ENCODE measurements at places on chromosomes 1 and 21. TPM values are rescaled to one million over a fixed set of nuclear protein-coding genes. Genes with fewer than 3 reads are reported as not detected.

The CELA2A gene
- 0.67 TPM for total RNA-seq

The B3GALT2 gene
- total RNA-seq = 3.2 TPM

The FBLIM1 gene
- total RNA-seq = 78.3 TPM

The FAM131C gene
- 1.4 TPM for total RNA-seq

DNA sequence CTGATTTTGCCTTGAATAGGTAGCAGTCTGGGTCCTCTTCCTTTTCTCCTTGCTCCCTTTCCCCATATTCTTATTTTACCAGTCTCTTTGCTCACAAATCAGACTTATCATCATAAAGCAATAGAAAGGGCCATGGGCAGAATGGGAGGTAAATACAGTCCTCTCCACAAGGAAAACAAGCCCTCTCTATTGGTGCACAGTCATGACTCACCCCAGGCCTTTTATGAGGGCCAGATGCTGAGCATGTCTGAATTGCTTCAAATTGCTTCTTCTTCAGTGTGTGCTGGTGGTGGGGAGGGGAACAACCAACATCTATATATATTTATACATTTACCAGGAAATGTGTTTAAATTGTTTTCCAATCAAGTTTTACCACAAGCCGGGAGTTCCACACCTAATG, 75.2 kb downstream of the GFI1 start:
- no peak overlapping the region for H3K4me3 ChIP-seq
- no peaks in the 10 kb centered on the region for H3K27me3 ChIP-seq
- DNase-seq = no peak
- no peak overlapping the region for H3K27ac ChIP-seq

DNA sequence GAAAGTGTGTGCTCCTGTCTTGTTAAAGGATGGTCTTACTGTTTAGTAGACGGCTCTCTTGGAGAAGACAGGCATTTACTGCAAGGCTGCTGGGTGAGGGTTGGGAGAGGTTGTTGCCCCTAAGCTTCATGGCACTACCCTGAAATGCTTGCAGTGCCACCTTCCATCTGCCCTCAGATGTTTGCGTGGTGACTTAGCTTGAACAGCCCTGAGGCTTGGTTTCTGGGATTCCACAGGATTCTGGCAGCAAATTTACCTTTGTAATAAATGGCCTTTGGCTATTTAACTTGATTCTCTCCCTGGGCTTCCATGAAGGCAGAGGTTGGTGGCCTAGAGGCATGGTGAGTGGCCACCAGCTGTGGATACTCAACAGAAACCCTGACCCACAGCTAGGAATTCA, 11.6 kb downstream of the MTARC1 start:
- H3K4me1 ChIP-seq = peaks cover 6% of the 10 kb centered on the region
- H3K36me3 ChIP-seq = peaks cover 11% of the 10 kb centered on the region
- no peak overlapping the region for H3K4me3 ChIP-seq
- H3K27ac ChIP-seq = no peak overlapping the region

GRCh38 chr1:1753607-1754005, 24.7 kb downstream of the NADK start:
- no peak overlapping the region for H3K4me3 ChIP-seq
- H3K4me1 ChIP-seq = peaks cover 1% of the 10 kb centered on the region

- peak overlapping the region; percentile 85 for H3K27ac ChIP-seq
- no peaks in the 10 kb centered on the region for H3K36me3 ChIP-seq
- H3K4me1 ChIP-seq = peaks cover 22% of the 10 kb centered on the region
- H3K4me3 ChIP-seq = peak overlapping the region; percentile 55
Measured at GRCh38 chr1:37471345-37472231, 2.8 kb upstream of the ZC3H12A start.

Measured in type B pancreatic cell (in vitro differentiated cells).